Activated naive CD4-positive, alpha-beta T cell treated with anti-CD3 and anti-CD28 coated beads, Interleukin-2, amount 10 ng/mL, durations not matched to agents 7 days and 5 days (primary cell): ENCODE measurements at places on chromosomes 3 and 15.

DNA sequence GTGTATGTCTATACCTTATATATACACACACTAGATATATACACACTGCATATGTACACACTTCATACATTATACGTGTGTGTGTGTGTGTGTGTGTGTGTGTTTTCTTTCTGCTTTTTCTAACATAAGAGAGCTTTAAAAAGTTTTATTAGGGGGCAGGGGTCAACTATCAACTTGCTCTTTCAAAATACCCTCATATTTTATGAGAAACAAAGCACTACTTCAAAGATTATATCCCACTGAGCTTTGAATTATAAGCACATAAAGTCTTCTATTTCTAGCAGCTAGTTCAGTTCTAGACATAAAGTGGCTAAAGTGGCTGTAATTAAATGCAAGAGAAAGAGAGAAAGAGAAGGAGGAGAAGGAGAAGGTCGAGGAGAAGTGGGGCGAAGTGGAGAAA is 1361.3 kb downstream of the ZPLD1 start:
- no peak overlapping the region for H3K4me3 ChIP-seq
- DNase-seq: no peak
- no peaks in the 10 kb centered on the region for H3K27me3 ChIP-seq
- H3K4me1 ChIP-seq: no peaks in the 10 kb centered on the region
- no peaks in the 10 kb centered on the region for H3K36me3 ChIP-seq

DNA sequence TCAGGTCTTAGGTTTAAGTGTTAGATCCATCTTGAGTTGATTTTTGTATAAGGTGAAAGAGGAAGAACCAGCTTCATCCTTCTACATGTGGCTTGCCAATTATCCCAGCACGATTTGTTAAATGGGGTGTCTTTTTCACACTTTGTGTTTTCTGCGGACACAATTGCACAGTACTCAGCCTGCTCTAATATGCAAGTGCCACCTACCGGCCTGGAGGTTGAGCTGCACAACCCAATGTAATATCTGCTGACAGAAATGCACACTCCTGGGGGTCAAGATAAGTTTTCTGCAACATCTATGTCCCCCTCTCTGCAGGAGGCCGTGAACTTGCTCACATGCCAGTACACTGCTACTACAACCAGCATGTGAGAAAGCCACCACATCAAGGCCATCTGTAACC is 791.9 kb upstream of the ROBO1 start:
- no peaks in the 10 kb centered on the region for H3K36me3 ChIP-seq
- no peaks in the 10 kb centered on the region for H3K27me3 ChIP-seq
- H3K4me3 ChIP-seq: no peak overlapping the region
- no peak overlapping the region for H3K27ac ChIP-seq

GRCh38 chr3:37982331-37982730 is 8.3 kb upstream of the VILL start:
- H3K4me1 ChIP-seq: no peaks in the 10 kb centered on the region
- no peaks in the 10 kb centered on the region for H3K27me3 ChIP-seq
- H3K4me3 ChIP-seq: no peak overlapping the region
- DNase-seq: no peak
- H3K27ac ChIP-seq: no peak overlapping the region
- no peaks in the 10 kb centered on the region for H3K36me3 ChIP-seq

GRCh38 chr3:64431526-64432091 is 206.3 kb upstream of the PRICKLE2 start:
- no peaks in the 10 kb centered on the region for H3K27me3 ChIP-seq
- DNase-seq: no peak
- H3K4me1 ChIP-seq: no peaks in the 10 kb centered on the region
- H3K27ac ChIP-seq: no peak overlapping the region
- no peak overlapping the region for H3K4me3 ChIP-seq

- no peak for DNase-seq
- H3K27ac ChIP-seq: no peak overlapping the region
- H3K4me1 ChIP-seq: peaks cover 4% of the 10 kb centered on the region
- peaks cover 8% of the 10 kb centered on the region for H3K27me3 ChIP-seq
- H3K4me3 ChIP-seq: no peak overlapping the region
Measured at GRCh38 chr3:108472001-108472591, 38.3 kb downstream of the MYH15 start.

DNA sequence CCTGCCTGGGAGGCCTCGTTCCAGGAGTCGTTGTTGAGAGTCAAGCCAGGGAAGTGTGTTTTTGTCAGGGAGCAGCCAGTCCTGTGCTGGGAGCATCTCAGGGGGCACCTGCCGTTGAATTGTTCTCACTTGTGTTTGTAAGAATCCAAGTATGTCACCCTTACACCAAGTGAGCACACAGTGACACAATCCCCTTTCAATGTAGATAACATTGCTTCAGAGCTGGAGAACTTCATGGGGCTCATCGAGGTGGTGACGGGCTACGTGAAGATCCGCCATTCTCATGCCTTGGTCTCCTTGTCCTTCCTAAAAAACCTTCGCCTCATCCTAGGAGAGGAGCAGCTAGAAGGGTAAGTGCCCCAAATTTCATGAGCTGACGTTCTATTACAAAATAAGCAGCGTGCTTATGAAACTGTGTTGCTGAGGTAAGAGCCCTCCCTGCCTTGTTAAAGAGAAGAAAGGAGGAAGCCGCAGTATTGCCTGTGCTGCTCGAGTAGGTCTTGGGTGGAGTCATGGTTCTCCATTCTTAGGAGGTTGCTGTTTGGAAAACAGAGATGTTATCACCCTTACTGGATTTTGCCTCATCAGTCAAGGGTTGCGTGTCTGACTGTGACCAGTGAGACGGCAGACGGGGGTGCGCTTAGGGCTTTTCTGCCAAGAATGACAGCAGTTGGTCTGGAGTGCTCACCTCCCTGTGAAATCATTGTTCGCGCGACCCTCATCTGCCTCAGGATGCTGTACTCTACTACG is 108.1 kb downstream of the PGPEP1L start:
- H3K36me3 ChIP-seq: peaks cover 6% of the 10 kb centered on the region
- H3K4me3 ChIP-seq: no peak overlapping the region
- no peak for DNase-seq
- no peak overlapping the region for H3K27ac ChIP-seq
- no peaks in the 10 kb centered on the region for H3K27me3 ChIP-seq
- H3K4me1 ChIP-seq: peaks cover 5% of the 10 kb centered on the region

DNA sequence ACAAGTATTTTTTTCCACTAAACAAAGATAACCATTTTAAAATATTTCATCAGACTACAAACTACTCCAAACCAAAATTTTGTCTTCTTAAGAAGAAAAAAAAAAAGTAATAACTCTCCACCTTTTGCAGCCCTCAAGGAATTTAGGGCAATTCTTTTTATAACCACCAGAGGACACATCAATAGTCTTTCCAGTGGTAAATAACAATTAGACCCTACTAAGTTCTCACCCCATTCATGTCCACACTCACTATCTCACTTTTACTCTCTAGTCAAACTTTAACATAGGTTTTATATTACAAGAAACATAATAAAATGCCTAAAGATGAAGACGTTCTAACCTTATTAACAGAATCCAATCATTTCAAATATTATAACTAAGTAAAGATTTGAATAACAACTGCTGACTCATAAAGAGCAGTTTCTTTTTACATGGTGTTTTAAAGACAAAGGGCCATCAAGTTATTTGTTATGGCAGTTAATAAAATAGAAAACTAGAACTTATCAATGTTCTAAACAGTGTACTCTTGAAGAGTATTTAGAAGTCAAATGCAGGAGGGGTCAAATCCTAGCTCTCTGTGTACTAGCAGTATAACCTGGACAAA is 33.0 kb downstream of the CCDC39 start:
- no peak overlapping the region for H3K27ac ChIP-seq
- no peak for DNase-seq
- H3K27me3 ChIP-seq: peaks cover 4% of the 10 kb centered on the region
- no peak overlapping the region for H3K4me3 ChIP-seq
- no peaks in the 10 kb centered on the region for H3K36me3 ChIP-seq
